ENCODE measurements at places on chromosomes 5 and 9.
A peak's percentile ranks its signal among the peaks of the same experiment; 100 is the strongest.

GRCh38 chr5:17763301-17763700, 129.0 kb downstream of the TAF11L14 start:
- no peak for DNase-seq

DNA sequence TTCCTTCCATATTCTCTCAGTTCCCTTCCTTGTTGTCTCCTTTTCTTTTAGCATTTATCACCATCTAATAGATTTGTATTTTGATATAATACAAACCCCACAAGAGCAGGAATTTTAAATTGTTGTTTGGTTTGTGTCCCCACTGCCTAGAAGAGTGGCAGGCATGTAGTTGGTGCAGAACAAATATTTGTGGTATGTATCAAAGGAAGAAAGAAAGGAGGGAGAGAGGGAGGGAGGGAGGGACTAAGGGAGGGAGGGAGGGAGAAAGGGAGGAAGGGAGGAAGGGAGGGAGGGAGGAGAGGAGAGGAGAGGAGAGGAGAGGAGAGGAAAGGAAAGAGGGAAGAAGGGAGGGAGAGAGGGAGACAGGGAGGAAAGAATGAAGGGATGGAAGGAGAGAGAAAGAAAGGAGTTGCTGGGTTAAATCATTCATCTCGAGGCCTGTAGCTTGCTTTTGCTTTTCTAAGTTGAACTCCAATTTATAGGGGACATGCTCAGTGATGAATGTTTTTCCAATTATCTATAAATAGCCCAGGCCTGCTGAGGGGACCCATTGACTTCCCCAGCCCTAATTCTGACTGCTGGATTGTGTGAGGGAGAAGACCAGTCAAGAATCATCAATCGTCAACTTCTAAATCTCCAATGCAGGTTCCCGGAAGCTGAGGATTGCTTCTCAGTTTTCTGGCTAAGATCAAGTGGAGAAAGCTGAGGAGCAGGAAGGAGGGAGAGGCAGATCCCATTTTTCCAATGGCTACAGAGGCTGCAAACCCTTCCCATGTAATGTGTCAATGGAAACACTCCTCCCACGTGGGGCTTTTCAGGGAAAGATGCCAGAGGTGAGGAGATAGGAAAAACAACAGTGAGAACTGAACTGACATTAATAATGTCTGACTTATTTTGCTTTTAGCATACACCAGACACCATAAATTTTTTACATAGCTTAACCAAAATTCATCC, 320.7 kb downstream of the ASTN2 start:
- DNase-seq = peak; percentile 53

- no peak for DNase-seq
Measured at GRCh38 chr9:130027533-130028365, 15.2 kb downstream of the FNBP1 start.

DNA sequence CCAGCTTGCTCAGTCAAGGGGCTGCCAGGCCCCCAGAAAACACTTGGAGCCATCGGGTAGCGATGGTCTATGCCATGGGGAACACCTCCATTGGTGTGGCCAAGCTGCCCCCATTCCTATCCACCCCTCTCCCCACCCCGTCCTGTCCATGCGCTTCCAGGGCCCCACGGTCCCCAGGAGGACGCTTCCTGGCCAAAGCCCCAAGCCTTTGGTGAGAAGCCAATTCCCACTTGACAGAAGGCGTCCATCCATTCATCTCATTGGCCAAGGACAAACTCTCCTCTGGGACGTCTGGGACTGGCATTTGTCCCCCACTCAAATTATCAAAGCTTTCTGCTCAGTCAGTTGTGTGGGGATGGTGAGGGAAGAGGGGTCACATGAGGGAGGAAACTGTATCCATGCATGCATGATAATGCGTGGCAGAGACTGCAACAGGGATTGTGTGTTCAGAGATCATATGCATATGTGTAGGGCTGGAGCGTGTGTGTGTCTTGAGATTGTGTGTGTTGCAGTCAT, 9.5 kb downstream of the CPLX2 start:
- DNase-seq = no peak

GRCh38 chr9:96150324-96151227, 151.4 kb downstream of the HSD17B3 start:
- DNase-seq = no peak

GRCh38 chr5:95027151-95027721, 257.7 kb downstream of the MCTP1 start:
- no peak for DNase-seq

GRCh38 chr5:157857816-157858526, 974 bp downstream of the CLINT1 start:
- DNase-seq = no peak

DNA sequence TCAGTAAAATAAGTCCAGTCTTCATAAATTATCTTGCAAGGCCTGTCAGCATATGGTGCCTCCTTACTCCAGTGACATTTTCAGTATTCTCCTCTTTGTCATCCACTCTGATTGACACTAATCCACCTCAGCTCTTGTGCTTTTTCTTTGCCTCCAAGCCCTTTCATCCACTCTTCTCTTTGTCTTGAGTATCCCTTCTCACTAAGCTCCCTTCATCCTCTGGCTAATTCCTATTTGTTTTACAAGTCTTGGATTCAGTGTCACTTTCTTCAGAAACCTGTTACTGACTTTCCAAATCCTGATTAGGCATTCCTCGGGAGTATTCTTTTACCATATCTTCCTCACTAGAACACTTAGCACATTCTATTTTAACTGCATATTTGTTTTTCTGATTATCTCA, 100.6 kb upstream of the VCAN start:
- DNase-seq = no peak

GRCh38 chr5:15371184-15371583, 128.8 kb upstream of the FBXL7 start:
- DNase-seq = no peak

DNA sequence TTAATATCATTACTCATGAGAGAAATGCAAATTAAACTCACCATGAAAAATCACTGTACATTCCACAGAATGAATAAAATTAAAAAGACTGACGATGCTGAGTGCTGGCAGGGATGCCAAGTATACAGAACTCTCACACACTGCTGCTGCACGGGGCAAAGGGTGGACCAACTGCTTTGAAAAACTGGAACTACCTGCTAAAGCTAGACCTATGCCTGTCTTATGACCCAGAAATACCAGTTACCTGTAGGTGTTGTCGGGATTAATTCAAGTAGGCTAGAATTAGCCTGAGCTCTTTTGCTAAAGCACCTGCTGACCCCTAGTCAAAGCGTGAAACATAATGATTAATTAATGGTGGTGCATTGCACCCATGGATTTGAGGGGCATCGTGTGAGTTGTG, 36.5 kb upstream of the ANKRD18A start:
- DNase-seq = no peak

DNA sequence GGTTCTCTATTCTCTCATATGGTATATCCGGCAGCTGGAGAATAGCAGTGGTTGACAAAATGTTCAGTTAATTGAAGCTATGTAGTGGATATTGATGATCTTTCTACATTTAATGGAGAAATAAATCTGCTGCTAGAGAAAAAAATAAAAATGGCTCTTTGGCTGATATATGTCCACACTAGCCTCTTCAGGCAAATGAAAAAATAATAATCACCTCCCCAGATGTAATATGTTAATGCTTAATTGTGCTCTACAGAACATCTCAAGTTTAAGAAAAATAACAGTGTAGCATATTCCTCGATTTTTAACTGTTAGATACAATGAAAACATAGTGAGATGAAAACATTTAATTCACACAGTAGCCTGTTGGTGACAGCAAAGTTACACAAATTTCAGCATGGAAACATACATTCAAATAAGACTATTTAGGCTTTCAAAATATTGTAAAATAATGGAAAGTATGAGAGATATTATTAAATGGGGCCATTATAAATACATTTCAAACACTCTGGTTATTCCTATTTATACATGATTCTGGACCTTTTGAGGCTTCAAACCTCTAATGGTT, 543.0 kb downstream of the MAT2B start:
- no peak for DNase-seq

- no peak for DNase-seq
Measured at GRCh38 chr9:3415906-3416305, 109.9 kb downstream of the RFX3 start.

GRCh38 chr9:98453589-98454311, 198.3 kb upstream of the TBC1D2 start:
- DNase-seq = no peak

Data from left renal cortex interstitium (tissue), 4 donors.